ENCODE measurements at places on chromosomes 2 and 18. TPM values are rescaled to one million over a fixed set of nuclear protein-coding genes. Genes with fewer than 3 reads are reported as not detected.

DNA sequence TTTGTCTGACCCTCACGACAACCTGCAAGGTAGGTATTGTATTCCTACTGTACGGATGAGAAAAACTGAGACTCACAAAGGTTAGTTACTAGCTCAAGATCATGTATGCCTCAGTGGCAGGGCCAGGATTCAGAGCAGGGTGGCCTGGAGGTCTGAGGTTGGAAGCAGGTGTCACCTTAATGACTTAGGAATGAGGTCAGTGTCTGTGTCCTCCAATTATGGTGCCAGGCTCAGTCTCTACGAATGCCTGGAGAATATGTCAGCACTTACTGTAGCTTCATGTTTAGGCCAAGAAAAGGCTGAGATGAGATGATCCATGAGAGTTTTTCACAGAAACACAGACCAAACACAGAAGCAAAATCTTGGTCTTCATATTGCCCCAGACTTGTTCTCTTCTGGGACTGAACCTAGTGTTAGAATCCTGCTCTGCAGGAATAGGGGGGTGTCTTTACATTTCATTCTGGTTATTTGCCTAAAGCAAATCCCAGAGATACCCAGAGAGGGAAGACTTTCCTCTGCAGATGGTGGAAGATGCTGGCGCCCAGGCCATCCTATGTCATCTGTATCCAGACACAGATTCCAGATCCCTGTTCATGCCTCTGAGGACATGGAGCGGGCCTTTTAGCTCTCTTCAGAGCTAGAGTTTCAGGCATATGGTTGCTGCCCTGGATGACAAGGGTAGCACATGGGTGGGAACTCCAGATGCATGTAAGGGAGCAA, 16.3 kb upstream of the RAB10 start:
- no peak for DNase-seq

GRCh38 chr2:168934826-168935225, 33.7 kb downstream of the G6PC2 start:
- no peak for DNase-seq

The PLCD4 gene
- 58.5 TPM for polyA plus RNA-seq

GRCh38 chr2:179856205-179856604, 5.2 kb downstream of the ZNF385B start:
- DNase-seq: no peak

The GPN1 gene
- 34.6 TPM for polyA plus RNA-seq

DNA sequence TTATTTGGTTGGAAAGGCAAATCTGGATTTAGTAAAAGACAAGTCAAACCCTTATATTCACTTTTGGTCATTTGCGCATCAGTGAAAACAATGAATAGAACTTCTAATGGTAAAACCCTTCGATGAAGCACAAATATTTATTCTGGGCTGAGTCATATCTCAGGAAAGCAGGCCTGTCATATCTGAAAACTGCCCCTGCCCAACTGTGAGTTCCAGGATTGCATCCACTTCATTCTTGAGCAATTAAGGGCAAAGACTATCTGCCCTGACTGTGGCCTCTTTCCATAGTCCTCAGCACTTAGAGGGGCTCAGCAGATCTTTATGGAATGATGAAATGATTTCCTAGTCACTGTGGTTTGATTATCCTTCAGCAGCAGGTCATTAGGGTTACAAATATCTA, 795.2 kb upstream of the ID2 start:
- DNase-seq: no peak

The TMEM163 gene
- polyA plus RNA-seq: 0.75 TPM

DNA sequence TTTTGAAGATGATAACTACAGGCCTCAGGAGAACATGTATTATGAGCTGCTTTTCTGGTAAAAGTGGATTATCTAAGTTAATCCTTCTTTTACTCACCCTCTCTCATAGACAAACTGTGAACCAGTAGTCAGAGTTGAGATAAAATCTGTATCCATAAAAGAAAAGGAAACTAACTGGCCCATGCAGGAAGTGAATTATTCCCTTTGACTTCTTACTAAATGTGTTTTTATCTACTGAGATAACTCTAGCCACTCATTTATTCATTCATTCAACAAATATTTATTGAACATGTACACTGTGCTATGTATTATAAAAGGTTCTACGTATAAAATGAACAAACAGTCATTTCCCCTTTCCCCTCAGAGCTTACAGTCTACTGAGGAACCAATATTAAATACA, 10.0 kb downstream of the WDR35 start:
- no peak for DNase-seq

The CABLES1 gene
- polyA plus RNA-seq: 5.6 TPM

DNA sequence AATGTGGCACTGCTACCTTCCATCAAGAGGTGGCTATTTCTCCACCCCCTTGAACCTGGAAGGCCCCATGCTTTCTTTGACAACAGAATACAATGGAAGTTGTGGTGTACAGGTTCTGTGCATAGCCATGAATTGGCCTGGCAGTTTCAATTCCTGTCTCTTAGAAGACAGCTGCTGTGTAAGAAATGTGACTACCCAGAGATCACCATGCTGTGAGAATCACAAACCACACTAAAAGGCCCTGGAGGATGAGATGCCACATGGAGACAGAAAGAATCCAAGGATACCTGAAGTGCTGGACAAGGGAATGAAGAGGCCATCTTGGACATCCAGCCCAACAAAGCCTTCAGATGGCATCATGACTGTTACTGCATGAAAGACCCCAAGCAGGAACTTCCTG, 47.7 kb upstream of the EHBP1 start:
- no peak for DNase-seq

GRCh38 chr18:54671291-54671881, 80.3 kb downstream of the DYNAP start:
- peak; percentile 48 for DNase-seq

DNA sequence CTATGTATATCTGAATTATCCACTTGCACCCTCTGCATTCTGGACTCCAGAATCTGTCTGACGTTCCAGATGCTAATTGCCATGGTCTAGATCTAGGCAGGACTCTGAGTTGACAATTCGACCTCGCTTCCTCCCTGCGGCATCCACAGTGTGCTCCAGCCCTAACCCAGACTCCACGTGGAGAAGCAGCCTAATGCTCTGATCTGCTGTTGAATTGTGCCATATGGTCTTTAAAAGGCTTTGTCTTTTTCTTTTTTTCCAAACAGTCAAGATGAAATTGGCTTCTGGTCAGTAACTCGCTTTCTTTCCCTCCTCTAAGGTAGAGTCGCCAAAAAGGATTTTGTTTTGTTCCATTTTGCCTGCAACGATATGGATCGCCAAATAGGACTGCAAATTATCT, 752.6 kb upstream of the ID2 start:
- peak; percentile 32 for DNase-seq

- no peak for DNase-seq
These were observed 8.5 kb downstream of the FAM117B start for GRCh38 chr2:202643012-202643858.

The LTBP1 gene
- polyA plus RNA-seq: 44.7 TPM

The POMC gene
- 2.4 TPM for polyA plus RNA-seq

GRCh38 chr18:45316127-45316526, 299.1 kb upstream of the SLC14A2 start:
- no peak for DNase-seq

The SPATA3 gene
- polyA plus RNA-seq: not detected

DNA sequence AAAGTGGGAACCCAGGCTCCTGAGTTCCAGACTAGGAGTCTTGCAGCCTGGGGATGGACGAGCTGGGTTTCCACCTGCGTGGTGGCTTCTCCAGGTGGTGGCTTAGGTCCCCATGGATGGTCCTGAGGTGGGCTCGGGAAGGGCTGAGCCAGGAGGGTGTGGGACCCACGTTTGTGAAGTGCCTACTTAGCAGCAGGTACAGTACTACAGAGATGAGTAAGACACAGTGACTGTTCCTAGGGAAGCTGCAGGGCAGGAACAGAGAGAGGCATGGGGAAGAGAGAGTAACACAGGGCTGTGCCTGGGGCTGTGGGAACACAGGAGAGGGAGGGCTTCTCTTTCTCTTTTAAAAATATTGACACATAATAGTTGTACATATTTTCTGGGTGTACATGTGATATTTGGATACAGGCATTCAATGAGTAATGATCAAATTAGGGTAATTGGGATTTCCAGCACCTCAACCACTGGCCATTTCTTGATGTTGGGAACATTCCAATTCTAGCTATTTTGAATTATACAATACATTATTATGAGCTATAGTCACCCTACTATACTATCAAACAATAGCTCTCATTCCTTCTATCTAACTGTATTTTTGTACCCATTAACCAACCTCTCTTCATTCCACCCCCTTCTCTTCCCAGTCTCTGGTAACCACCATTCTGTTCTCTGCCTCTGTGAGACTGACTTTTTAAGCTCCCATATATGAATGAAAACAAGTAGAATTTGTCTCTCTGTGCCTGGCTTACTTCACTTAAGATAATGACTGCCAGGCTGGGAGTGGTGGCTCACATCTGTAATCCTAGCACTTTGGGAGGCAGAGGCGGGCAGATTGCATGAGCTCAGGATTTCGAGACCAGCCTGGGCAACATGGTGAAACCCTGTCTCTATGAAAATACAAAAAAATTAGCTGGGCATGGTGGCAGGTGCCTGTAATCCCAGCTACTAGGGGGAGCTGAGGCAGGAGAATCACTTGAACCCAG, 15.0 kb downstream of the TOGARAM2 start:
- DNase-seq: no peak

DNA sequence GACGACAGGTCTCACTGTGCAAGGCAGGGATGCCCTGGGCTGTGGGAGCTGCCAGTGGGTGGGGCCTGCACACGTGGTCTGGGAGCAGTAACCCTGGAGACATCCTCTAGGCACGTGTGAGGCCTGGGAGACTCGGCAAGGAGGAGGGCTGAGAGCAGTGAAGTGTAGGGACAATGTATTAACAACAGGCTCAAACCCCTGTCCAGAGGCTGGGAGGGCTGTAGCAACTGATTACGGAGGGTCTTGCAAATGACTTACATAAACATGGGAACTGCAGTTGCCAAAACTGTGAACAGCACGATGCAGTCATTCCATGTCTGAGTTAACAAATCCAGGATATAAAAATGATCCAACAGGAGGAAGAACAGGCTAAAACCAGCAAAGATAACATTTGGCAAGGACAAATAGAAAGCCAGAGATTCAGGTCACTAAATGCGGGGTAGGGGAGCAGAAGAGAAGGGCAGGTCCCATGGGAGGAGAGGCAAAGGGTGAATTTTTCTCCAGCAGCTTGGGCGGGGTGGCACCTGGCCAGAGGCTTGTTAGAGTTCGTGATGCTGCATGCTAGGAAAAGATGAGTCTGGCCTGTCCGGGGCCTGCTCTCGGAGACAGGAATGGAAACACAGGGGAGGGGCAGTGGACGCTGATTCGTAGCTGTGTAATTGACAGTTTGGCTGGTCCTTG, 44.9 kb downstream of the CYP27C1 start:
- peak; percentile 95 for DNase-seq

The RUFY4 gene
- not detected for polyA plus RNA-seq

DNA sequence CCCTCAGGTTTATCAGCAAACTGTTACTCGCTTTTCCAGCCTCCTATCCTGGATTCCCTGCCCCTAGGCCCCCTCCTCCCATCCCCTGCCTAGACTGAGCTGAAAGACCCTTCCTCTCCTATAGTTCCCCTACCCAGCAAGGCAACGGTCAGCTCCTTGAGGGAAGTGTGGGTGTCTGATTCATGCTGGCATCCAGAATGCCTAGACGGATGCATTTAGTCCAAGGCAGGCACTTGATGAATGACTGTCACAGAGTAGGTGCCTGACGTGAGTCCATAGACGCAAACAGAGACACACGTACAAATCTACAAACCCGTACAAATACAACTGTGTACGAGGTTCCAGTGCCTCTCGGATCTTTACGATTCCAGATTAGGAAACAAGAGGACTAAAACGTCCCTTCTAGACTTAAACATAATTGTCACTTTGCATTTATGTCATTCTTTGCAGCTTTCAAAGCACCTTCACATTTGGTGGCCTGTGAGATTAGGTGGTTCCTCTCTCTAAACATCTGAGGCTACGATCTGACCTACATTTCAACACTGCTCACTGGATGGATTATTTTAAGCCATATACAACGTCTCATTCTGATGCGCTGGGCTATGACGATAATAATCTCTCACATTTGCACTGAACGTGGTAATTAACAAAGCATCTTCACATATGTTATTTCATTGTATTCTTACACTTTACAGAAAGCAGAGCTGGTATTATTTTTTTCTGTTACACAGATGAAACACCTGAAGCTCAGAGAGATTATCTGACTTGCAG, 36.7 kb downstream of the DNMT3A start:
- no peak for DNase-seq

GRCh38 chr2:222134654-222135053, 164.1 kb downstream of the PAX3 start:
- DNase-seq: no peak

GRCh38 chr2:235727174-235727573, 233.3 kb downstream of the AGAP1 start:
- DNase-seq: no peak

GRCh38 chr2:205571360-205571959, 110.8 kb upstream of the NRP2 start:
- DNase-seq: no peak

DNA sequence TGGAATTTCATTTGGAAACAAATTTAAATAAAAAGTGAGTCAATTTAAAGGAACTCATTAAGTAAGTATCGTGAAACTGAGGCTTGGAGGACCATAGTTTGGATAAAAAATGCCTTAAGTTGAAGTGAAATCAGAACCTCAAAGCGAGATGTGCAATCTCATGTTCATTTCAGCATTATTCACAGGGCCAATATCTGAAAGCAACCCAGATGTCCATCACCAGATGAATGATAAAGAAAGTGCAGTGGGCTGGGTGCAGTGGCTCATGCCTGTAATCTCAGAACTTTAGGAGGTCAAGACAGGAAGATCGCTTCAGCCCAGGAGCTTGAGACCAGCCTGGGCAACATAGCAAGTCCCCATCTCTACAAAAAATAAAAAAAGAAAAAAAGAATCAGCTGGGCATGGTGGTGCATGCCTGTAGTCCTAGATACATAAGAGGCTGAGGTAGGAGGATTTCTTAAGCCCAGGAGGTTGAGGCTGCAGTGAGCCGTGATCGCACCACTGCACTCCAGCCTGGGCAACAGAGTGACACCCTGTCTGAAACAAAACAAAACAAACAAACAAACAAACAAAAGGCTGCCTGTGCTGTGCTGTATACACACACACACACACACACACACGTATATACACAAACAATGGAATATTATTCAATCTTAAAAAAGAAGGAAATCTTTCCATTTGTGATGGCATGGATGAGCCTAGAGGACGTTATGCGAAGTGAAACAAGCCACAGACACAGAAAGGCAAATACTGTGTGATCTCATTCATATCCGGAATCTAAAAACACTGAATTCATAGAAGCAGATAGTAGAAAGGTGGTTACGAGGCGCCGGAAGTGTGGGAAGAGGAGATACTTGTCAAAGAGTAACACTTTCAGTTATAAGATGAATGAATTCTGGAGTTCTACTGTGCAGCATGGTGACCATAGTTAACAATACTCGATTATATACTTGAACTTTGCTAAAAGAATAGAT, 14.5 kb downstream of the SH3RF3 start:
- no peak for DNase-seq

GRCh38 chr2:233416199-233416598, 61.9 kb downstream of the DGKD start:
- DNase-seq: no peak

DNA sequence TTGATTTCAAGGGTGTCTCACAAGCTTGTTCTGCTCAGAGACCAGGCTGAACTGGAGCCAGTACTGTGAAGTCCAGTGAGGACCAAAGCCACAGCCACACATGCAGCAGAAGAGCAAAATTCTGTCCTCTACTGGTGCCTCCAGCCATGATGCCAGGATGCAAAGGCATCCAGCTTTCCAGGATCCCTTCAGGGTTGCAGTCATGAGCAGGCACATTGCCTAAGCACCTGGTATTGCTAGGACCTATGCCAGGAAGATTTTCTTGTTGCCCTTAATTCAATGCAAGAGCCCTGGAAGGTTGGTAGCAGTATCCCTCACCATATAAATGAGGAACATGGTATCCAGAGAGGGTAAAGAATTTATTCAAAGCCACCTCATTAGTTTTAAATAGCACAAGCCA, 78.9 kb upstream of the CYRIA start:
- DNase-seq: no peak

The ALPP gene
- polyA plus RNA-seq: not detected

The DTNA gene
- polyA plus RNA-seq: 71.5 TPM

Measured in muscle of leg (tissue), 16 donors.